Stimulated activated CD8-positive, alpha-beta memory T cell treated with anti-CD3 and anti-CD28 coated beads, Interleukin-15, amount 100 ng/mL, for 24 hours (primary cell): ENCODE measurements at places on chromosomes 7 and 10.

GRCh38 chr7:87912121-87912520 lies 21.9 kb upstream of the ADAM22 start:
- no peak for DNase-seq

DNA sequence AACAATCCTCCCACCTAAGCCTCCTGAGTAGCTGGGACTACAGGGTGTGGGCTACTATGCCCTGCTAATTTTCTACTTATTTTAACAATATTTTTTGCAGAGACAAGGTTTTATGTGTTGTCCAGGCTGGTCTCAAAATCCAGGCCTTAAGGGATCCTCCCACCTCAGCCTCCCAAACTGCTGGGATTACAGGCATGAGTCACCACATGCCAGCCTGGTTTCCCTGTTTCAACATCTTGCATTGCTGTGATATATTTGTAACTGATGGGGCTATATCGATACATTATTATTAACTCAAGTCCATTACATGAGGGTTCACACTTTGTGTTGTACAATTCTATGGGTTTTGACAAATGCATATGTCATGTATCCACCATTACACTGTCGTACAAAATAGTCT lies 41.9 kb upstream of the OGDHL start:
- DNase-seq: no peak

DNA sequence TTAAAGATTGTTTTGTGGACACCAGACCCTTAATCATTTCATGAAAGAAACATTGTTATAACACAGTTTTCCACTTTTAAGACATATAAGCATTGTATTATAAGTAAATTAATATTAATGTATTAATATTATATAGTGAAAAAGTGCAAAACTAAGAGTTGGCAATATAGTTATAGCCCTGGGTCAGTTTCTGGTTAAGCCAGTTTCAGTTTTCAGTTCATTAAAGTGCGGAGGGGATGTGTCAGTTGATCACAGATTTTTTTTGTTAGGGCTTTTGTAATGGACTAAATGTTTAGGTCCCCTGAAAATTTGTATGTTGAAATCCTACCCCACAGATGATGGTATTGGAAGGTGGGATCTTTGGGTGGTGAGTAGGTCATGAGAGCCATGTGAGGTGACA lies 45.7 kb upstream of the GPR37 start:
- no peak for DNase-seq

DNA sequence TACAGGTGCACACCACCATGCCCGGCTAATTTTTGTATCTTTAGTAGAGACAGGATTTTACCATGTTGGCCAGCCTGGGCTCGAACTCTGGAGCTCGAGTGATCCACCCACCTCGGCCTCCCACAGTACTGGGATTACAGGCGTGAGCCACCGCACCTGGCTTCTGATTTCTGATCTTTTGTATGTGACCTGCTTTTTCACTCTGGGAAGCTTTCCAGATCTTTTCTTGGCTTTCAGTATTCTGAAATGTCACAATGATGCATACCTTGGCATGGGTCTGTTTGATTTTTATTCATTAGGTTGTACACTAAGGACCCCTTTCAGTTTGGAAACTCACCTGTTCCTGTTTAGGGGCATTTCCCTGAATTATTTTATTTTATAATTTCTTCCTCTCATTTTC lies 41.6 kb downstream of the PROSER2 start:
- DNase-seq: no peak

GRCh38 chr10:59099481-59099880 lies 77.0 kb upstream of the PHYHIPL start:
- DNase-seq: no peak

DNA sequence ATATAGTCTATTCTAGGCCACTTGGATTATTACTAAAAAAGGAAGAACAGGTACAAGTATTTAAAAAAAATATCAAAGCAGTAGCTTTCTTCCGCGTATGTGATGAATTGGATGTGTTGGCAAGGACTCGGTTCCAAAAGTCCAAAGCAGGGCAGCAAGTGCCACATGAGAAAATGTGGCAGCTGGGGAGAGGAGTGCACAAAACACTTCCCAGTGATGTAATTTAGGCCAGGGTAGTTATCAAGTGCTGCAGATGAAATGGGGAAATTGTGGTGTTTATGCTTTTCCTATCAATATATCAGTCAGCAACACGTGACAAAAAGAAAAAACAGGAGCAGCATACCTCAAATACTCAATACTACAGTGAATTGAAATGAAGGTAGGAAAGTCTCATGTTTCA lies 7.0 kb downstream of the RHOBTB1 start:
- no peak for DNase-seq

DNA sequence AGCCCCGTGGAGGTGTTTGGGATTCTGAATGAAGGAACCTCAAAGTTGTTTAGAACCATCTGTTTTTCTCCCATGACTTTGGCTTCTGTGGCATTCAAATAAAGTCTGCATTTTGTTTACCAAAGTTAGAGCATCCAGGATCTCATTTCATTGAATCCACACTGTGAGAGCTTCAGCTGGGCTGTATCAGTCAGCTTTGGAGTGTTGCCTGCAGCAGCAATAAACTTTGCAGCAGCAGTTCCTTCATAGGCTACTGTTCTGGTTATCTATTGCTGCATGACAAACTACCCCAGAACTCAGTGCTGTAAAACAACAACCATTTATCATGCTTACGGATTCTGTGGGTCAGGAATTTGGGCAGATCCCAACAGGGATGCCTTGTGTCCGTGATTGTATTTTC lies 1575.2 kb upstream of the LRRTM3 start:
- no peak for DNase-seq

- DNase-seq: no peak
Measured at GRCh38 chr7:69858471-69858870, 260.2 kb downstream of the AUTS2 start.

DNA sequence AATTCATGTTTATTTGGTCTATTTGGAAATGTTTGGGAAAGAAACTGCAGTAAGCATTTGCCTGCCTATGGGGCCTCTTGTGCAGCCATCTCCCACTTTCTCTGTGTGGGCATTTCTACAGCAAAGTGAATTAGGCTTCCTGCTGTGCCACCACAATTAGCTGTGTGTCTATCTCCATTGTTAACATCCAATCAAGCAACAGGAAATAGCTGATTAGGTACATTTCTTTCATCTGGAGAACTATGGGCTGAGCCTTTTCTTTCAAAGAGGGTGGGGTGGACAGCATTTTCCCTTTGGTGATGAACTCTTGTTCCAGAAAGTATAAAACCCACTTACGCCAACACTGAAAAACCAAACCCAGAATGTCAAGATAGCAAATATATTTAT lies 640.0 kb downstream of the ACTR3B start:
- DNase-seq: no peak

- DNase-seq: no peak
Measured at GRCh38 chr7:75889826-75890225, 11.0 kb downstream of the RHBDD2 start.

GRCh38 chr10:48509974-48510692 lies 94.7 kb downstream of the ARHGAP22 start:
- no peak for DNase-seq

DNA sequence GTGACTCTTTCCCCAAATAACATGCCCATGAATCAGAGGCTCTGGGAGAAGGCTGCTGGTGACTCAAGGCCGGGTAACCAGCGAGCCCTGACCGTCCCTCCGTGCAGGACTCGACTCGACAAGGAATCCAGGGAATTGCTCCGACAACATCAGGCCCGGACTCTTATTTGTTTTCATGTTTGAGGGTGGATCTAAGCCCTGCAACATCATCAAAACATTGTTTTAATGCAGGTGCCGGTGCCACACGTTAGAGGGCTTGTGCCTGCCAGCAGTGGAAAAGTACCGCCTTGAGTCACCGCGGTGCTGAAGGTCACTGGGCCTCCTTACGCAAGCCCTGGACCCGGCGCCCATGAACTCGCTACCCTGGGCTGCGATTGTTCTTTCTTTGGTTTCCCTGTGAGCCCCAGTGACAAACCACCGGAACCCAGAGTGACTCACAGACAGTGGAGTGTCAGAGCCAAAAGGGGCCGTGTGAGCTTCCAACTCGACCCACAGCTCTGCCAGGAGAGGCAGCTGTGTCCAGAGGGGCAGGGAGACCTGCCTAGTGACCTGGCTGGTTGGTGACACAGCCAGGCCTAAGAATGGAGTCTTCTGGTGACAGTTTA lies 139.4 kb upstream of the SHH start:
- DNase-seq: no peak

- DNase-seq: no peak
Measured at GRCh38 chr7:11818281-11818680, 13.7 kb downstream of the THSD7A start.

DNA sequence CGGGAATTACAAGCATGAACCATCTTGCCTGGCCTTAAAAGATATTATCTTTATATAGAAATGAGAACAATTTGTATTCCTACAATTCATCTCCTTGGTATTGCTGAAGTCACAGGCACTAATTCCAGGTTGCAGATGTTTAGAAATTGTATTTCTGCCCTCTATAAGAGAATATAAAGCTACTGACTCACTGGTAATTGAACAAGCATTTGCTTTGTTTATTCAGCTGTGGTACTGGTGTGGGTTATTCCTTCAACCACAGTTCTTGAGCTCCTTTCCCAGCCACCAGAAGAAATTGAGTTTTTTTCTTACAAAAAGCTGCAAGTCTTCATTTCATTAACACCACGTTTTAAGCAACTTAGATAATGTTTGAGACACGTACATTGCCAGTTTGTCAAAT lies 29.0 kb upstream of the MPP7 start:
- DNase-seq: no peak

DNA sequence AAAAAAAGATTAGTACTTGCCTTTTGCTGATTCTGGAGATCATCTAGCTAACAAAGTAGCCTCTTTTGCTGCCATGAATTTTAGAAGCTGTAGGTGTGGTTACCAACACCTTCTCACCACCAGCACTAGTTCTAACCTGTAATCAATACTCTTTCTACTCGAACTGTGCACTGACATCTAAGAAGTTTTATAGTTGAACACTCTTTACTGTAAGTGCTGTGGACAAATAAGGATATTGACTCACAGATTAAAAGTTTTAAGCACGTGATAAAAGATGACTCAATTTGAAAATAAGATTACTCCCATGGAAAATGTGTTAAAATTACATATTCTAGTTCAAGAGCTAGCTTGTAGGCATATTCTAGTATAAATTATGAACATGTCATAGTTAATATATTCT lies 89.9 kb downstream of the REEP3 start:
- DNase-seq: no peak

DNA sequence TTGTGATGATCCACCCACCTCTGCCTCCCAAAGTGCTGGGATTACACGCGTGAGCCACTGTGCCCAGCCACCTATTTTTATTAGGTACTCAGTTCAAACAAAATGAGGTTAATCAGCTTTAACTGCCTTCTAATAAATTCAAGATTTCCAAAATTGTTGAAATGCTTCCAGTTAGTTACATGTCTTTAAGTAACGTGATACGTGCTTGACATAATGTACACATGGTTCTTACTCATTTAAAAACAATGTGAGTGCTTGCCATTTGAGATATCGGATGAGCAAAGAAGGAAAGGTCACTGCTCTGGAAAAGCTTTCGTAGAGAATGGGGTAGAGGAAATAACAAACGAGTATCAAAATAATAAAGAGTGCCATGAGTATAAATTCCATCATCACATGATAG lies 83.6 kb downstream of the KMT2E start:
- DNase-seq: no peak

DNA sequence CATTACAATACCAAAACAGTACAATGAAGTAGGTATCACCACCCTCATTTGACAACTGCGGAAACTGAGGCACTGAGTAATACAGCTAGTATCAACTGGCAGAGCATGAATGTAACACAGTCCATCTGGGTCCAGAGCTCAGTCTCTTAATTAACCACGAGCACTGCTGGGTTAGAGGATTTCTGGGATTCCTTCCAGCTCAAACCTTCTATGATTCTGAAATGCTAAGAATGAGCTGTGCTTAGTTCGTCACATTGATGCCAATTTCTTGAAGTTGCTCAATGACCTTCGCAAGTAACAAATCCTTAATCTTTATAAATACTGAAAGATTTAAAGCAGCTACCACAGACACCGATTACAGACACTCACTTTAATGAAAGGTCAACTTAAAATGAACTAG lies 62.5 kb downstream of the SGMS1 start:
- DNase-seq: no peak

DNA sequence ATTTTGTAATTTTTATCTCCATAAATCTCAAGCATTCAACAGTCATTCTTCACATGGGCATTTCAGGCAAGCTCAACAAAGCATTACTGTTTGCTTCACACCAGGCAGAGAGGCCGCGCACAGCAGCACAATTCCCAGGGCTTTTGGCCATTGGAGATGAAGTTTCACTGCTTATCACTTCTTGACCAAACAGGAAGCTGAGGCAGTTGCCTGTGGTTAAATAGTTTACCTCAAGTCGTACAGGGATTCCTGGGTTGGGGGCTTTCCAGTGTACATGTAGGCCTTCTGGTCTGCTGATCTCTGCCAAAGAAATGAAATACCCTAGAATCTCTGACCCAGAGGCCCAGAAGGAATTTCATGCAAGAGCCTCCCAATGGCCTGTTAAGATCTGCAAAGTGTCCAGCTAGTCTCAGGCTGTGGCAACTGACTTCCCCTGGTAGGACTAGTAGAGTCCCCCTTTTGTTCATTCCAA lies 11.2 kb upstream of the PRDX3 start:
- no peak for DNase-seq
